ENCODE measurements at places on chromosomes 4 and X. TPM values are rescaled to one million over a fixed set of nuclear protein-coding genes. Genes with fewer than 3 reads are reported as not detected.

DNA sequence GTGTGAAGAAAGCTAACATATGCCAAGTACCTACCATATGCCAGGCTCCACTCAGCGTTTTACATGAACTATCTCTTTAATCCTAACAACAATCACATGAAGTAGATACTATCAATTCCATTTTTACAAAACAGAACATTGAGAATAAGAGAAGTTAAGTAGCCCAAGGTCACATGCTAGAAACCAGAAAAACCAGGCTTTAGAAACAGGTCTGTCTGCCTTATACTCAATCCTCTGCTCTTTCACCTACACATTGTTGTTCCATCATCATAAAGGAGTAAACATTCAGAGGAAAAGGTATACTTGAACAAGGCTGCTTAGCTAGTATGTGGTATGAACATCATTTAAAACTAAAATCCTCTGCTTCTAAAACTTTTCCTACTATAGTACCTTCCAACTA lies 42.1 kb downstream of the WDFY3 start:
- DNase-seq: no peak

GRCh38 chr4:102772738-102773340 lies 12.1 kb upstream of the MANBA start:
- no peak for DNase-seq

GRCh38 chrX:39614680-39614998 lies 483.1 kb downstream of the BCOR start:
- DNase-seq: no peak

The ADH1A gene
- total RNA-seq: not detected

DNA sequence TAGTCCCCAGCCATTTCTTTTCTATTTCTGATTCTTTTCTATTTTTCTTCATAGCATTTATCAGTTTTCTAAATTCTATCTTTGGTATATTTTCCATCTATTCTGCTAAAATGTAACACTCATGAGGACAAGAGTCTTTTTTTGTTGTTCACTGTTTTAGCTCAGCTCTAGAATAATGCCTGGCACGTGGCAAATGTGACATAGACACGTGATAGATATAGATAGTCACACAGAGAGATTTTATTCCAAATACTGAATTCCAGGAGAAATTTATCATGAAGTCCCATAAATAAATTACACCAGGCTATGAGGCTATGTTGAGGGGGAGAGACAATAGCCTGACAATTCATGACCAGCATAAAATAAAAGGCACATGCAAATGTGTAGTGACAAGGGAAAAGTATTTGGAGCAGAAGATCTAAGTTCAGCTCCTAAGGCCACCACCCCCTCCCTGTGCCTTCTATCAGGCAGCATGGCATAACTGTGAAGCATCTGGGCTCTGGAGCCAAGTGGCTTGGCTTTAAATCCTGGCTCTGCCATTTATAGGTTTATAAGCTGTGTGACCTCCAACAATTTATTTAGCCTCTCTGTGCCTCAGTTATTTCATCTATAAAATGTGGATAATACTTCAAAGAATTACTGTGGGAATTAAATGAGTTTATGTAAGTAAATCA lies 25.7 kb upstream of the PPARGC1A start:
- no peak for DNase-seq

DNA sequence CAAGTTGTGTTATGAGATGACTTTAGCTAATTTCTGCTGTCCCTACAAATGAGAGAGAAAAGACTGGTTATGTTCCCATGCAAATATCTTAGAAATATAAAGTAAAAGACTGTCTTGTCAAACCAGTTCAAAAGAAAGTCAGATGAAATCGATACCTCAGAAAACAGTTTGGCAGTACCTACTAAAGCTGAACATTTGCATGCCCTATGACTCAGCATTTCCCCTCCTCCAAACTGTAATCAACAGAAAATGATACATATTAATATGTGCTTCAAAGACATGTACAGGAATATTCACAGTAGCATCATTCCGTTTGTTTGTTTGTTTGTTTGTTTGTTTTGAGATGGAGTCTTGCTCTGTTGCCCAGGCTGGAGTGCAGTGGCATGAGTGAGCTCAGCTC lies 90.3 kb downstream of the ARX start:
- peak; percentile 34 for DNase-seq

DNA sequence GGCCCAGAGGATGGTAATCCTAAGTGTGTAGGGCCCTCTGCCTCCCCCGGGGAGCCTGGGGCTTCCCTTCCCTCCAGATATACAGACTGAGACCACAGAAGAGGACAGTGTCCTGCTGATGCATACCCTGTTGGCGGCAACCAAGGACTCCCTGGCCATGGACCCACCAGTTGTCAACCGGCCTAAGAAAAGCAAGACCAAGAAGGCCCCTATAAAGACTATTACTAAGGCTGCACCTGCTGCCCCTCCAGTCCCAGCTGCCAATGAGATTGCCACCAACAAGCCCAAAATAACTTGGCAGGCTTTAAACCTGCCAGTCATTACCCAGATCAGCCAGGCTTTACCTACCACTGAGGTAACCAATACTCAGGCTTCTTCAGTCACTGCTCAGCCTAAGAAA lies 1.9 kb downstream of the TRO start:
- DNase-seq: no peak

The GRID2 gene
- not detected for total RNA-seq

GRCh38 chrX:139759637-139760036 lies 51.7 kb upstream of the MCF2 start:
- peak; percentile 42 for DNase-seq
